Esophagus muscularis mucosa (tissue), 4 donors: ENCODE measurements at places on chromosomes 6 and 20. TPM values are rescaled to one million over a fixed set of nuclear protein-coding genes. Genes with fewer than 3 reads are reported as not detected.

The JPH2 gene
- 187 TPM for total RNA-seq

The THBS2 gene
- 36.4 TPM for total RNA-seq

The ADNP gene
- 59.8 TPM for total RNA-seq

The PRPH2 gene
- total RNA-seq, result 0.65 TPM

The MOG gene
- not detected for total RNA-seq

The SLC35D3 gene
- 0.11 TPM for total RNA-seq

The KHDC1L gene
- total RNA-seq, result 0.83 TPM

The MYL9 gene
- 2,829 TPM for total RNA-seq

The XRN2 gene
- 49.0 TPM for total RNA-seq

The EPPIN gene
- total RNA-seq, result not detected

The UNC93A gene
- not detected for total RNA-seq

The CBLN4 gene
- not detected for total RNA-seq

GRCh38 chr6:71204741-71205140, 83.9 kb upstream of the OGFRL1 start:
- no peak for DNase-seq

DNA sequence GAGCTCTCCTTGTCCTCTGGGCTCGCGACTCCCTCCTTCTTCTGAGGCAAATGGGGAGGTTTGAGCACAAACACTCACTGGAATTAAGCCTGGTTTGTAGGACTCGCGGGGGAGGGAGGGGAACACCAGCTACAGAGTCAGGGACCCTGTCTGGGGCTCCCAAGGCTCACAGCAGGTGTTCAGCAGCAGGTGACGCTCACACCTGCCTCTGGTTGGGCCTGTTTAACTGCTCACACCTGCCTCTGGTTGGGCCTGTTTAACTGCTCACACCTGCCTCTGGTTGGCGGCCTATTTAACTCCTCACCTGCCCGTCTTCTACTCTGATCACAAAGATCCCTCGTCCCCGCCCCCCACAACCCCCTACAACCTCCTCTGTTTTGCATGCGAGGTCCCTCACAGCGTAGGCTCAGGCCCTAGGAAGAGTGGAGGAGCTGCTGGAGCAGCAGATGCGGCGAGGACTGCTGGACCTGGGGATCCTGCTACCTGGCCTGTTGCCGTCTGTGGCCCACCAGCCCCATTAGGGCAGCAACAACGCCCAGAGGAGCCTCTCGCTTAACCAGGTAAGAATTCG, 181.9 kb downstream of the ERMARD start:
- DNase-seq, result peak; percentile 87

- no peak for DNase-seq
Measured at GRCh38 chr6:3294396-3294795, 35.6 kb downstream of the PSMG4 start.

DNA sequence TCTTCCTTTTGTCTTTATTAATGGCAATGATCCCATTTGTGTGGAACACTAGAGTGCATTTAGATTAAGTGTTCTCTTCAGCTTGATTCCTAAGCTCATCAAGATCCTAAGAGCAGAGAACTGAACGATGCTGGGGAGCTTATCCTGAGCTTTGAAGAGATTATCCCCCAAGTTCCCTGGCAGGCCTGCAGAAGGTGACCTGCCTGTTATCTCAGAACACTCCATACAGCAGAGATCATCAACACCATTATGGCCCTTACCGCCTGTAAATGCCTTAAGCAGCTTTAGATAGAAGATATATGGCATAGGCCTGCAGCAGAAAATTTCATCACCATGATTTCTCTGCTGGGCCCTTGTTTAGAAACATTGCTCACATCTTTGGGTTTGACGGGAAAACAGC, 779.9 kb upstream of the MAP3K7 start:
- DNase-seq, result no peak

- no peak for DNase-seq
Measured at GRCh38 chr6:119137194-119138072, 59.0 kb upstream of the FAM184A start.

GRCh38 chr20:62617711-62618483, 24.4 kb upstream of the SLCO4A1 start:
- no peak for DNase-seq

DNA sequence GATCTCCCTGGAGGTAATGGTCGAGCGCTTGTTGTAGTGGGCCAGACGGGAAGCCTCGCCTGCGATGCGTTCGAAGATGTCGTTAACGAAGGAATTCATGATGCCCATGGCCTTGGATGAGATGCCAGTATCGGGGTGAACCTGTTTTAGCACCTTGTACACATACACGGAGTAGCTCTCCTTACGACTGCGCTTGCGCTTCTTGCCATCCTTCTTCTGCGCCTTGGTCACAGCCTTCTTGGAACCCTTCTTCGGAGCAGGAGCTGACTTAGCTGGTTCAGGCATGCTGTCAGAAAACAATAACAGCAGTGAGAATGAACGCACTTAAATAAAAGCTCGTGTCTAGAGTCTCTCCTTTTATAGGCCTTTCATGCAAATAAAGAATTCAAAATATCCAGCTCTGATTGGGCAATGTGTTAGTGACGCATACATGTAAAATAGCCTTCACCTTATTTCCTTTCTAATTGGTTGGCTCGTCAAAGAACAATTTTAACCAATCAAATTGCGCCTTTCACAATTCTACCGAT, 129.2 kb downstream of the HFE start:
- peak; percentile 95 for DNase-seq

DNA sequence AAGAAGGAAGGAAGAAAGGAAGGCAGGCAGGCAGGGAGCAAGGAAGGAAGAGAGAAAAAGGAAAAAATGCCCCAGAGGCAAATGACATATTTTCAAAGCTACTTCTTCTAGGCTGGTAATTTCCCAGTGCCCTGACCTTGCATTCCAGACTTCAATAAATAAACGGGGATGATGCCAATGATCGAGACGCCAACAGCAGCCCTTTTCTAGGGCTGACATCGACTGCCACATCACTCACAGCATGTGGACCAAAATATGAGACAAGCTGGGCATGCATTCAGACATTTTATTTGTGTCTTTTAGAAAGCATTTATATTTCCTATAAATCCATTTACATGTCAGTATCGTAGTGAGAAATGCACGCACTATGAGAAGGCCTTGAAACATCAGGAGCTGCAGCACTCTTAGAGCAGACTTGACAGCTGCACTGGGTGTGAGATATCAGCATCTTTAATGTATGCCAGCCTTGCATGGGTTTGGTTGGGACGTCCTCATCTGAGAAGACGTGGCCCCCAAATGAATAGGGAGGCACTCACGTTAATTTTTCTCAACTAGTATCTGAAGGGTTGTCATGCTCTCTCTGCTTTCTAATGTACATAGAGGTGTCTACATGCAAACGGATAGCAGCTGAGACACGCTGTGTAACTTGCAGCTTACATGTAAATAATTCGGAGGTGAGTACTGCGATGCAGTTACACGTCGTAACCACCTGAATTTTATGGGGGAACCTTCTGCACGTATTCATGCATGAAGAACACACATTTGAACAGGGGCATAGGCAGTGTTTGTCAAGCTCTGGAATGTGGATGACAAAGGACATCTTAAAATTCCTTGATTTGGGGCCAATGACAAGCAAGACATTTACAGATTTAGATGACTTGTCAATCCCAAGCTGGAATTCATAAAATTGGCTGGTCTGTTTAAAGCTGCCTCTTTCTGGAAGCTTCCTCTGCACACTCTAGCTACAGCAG, 149.1 kb upstream of the AGPAT4 start:
- no peak for DNase-seq

GRCh38 chr20:46512943-46513844, at the start of gene ZNF334:
Gene ZNF334, minus strand, starts transcription at chr20:46513559. Its CDS starts 1,457 bp downstream, at chr20:46512102.
- no peak for DNase-seq

- peak; percentile 62 for DNase-seq
Measured at GRCh38 chr6:169172946-169173345, 80.7 kb downstream of the THBS2 start.

- DNase-seq, result peak; percentile 91
Measured at GRCh38 chr20:38125157-38126056, 39.7 kb downstream of the TGM2 start.

- DNase-seq, result no peak
Measured at GRCh38 chr20:50980851-50981713, 22.5 kb downstream of the MOCS3 start.

GRCh38 chr6:108169464-108170331, 3.9 kb downstream of the NR2E1 start:
- DNase-seq, result no peak

GRCh38 chr6:32905078-32905477, 35.8 kb downstream of the HLA-DMB start:
- DNase-seq, result no peak

GRCh38 chr6:147001621-147002020, 202.6 kb upstream of the STXBP5 start:
- no peak for DNase-seq

GRCh38 chr6:15399641-15400470, 154.0 kb downstream of the JARID2 start:
- peak; percentile 94 for DNase-seq

GRCh38 chr20:34871320-34871926, 1.2 kb downstream of the GGT7 start:
- no peak for DNase-seq

- no peak for DNase-seq
Measured at GRCh38 chr6:138234363-138234762, 16.1 kb upstream of the PBOV1 start.

DNA sequence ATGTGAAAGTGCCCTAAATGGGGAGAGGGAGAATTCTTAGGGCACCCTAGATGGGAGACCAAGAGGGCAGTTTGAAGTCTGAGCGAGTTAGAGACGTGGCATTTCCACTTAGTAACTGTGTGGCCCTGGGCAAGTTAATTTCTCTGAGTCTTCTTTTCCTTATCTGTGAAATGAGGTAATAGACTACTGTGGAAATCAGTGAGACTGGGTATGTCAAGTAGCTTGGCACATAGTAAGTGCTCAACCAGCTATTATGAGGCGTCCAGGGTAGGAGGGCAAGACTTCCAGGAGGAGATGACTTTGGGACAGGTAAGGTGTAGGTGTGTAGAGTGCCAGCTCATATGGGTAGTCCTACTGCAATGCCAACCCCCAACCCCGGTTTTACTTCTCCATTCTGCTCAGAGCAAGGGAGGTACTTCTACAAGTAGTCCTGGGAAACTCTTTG, 770 bp downstream of the KIF3B start:
- no peak for DNase-seq

DNA sequence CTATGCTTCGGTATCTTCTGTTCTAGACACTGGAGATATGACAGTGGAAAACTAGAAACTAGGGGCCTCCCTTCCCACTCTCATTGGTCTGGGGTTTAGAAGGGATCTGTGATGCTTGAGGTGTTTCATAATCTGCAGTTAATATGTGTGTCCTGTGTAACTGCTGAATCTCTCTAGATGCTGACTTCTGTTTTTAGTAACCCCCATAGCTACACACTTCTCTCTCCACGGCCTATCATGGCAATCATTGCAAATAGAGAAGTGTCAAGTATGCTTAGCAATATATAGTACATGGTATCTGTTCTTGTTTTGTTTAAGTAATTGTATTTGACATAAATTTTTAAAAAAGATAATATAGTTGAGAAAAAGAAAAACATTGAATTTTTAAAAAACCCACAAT, 394.6 kb upstream of the MMS22L start:
- DNase-seq, result no peak

DNA sequence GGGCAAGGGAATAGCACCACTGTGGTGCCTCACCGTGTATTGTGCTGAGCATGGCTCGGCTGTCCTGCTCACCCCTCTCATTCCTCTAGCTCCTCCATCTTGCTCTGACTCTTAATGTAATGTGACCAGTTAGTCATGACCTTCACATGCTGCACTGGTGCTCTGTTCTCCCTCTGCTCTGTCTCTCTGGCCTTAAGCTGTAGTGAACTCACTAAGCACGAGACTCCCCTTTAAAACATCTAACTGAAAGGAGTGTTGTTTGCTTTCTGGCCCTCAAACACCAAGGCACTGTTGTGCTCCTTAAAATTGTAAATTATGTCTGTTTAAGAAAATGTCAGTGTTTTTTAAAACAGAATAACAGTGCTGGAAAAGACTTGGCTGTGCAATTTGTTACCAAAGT, 140.4 kb downstream of the HDGFL1 start:
- DNase-seq, result no peak

DNA sequence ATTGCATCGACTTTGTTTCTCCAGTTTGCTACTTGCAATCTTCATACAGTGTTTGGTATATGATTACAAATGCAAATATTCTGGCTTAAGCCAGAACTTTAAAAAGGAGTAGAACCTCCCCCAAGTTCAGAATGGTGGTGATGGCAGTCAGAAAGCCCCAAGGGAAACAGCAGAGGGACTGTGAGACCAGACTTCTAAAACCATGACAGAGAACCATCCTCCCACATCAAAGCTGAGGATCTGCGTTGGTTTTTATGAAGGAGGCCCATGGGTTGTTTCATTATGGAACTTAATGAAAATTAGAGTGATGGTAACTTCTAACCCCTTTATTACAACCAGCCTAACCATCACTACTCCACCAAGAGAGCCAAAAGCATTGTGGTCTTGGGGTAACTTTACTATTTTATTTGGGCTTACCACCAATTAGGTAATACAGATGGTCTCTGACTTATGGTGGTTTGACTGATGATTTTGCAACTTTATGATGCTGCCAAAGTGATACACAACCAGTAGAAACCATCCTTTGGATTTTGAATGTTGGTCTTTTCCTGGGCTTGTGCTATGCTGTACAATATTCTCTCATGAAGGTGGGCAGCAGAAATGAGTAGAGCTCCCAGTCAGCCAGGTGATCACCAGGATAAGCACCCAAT, 10.9 kb upstream of the MRS2 start:
- no peak for DNase-seq

DNA sequence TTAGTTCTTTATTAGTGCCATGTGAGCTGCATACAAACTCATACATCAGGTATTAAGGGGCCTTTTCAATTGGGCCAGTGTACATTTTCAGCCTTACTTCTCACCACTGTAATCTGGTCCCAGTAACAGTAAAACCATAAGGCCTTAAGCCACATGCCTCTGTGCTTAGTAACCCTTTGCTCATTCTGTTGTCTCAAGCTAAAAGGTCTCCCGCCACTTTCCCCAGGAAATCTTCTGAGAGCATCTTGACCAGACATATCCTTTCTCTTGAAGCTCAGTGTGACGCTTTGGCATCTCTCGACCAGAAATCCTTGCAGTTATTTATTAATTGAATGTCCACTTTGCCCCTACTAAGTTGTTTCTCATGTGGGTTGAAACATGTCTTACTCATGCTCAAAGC, 68.0 kb downstream of the CYP39A1 start:
- no peak for DNase-seq

DNA sequence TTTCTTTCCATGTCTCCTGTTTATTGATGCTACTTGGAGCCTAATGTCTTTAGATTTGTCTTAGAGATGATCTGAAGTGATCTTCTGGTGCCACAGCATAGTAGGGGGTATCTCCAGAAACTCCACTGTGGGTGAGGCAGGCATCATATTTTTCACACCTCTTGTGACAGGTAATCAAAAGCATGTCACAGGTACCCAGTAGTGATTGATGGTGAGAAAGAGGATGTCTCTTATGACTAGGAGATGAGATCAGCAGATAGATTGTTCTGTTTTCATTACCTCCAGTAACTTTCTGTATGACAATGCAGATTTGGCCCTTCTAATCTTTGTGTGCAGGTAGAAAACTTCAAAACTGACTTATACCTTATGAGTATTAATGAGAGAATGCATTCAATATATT, 13.5 kb downstream of the NCOA7 start:
- DNase-seq, result no peak

GRCh38 chr20:22572491-22572890, 11.9 kb downstream of the FOXA2 start:
- no peak for DNase-seq
